ENCODE measurements at places on chromosomes 11 and 22. TPM values are rescaled to one million over a fixed set of nuclear protein-coding genes. Genes with fewer than 3 reads are reported as not detected.

The SLC1A2 gene
- polyA plus RNA-seq = 4.7 TPM

The NRGN gene
- polyA plus RNA-seq = 3.7 TPM

The PRG2 gene
- 0.57 TPM for polyA plus RNA-seq

The B4GALNT4 gene
- 25.9 TPM for polyA plus RNA-seq

- H3K4me1 ChIP-seq = peaks cover 10% of the 10 kb centered on the region
- peak overlapping the region; percentile 30 for H3K27ac ChIP-seq
- peak overlapping the region; percentile 96 for H3K4me3 ChIP-seq
- H3K27me3 ChIP-seq = no peaks in the 10 kb centered on the region
Measured at GRCh38 chr11:47980907-47981621, 705 bp downstream of the PTPRJ start.

- no peak for DNase-seq
- H3K27me3 ChIP-seq = no peaks in the 10 kb centered on the region
- H3K27ac ChIP-seq = no peak overlapping the region
- H3K36me3 ChIP-seq = no peaks in the 10 kb centered on the region
Measured at GRCh38 chr11:21948876-21949275, 244.0 kb upstream of the ANO5 start.

- no peaks in the 10 kb centered on the region for H3K36me3 ChIP-seq
- peak; percentile 41 for DNase-seq
- no peaks in the 10 kb centered on the region for H3K27me3 ChIP-seq
- peak overlapping the region; percentile 72 for H3K27ac ChIP-seq
- H3K4me3 ChIP-seq = peak overlapping the region; percentile 99
Measured at GRCh38 chr11:77821349-77821851, 456 bp downstream of the AAMDC start.

DNA sequence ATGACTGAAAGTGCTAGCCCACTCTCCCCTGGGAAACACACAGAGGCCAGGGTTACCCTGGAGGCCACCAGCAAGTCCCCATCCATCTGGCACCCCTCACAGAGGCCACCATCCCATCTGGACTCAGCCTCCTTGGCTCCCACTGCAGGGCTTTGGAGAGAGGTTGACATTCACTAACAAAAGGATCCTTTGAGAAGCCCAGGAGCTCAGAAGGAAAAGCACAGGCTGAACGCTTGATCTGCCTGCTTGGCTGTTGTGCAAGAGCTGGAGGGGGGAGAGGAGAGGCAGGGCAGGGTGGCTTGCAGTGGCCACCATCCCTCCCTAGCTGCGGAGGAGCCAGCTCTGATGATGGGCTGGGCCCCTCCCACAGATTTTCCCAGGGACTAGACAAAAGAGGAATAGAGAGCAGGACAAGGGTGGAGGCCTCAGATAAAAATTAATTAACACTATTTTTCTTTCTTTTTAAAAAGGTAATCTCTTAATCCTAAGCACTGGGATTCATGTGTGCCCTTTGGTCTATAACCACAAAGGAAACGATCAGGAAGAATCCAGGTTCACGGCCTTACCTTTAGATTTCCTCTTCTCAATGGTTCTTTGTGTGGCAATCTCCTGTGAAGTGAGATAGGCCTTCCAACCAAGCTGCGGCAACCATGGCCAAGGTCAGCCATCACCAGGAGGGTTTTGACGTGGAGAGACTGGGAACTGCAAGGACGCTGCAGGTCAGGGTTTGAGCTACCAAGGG, 154.7 kb downstream of the BARX2 start:
- H3K4me1 ChIP-seq = no peaks in the 10 kb centered on the region
- DNase-seq = no peak
- no peaks in the 10 kb centered on the region for H3K27me3 ChIP-seq

DNA sequence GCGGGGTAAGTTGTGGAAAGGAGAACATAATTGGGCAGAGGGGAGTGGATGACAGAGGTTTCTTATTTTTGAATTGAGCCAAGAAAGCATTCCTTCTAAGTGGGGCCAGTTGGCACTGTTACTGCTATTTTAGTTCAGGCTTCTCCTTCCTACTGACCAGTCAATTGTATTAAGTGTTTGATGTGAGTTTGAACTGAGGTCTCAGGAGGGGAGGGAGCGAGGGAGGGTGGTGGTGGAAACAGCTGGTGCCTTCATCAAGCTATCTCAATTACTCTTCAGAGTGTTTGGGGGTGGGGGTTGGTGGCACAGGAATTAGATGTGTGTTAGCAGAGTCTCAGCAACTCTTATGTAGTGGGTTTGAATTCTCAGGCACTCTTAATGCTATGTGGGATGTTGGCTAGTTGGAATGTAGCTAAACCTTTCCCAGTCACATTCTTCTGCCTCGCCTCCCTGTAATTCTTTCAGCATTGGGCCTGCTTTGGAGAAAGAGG, 14.5 kb downstream of the CTNND1 start:
- no peaks in the 10 kb centered on the region for H3K27me3 ChIP-seq
- DNase-seq = no peak
- no peak overlapping the region for H3K4me3 ChIP-seq
- no peak overlapping the region for H3K27ac ChIP-seq

DNA sequence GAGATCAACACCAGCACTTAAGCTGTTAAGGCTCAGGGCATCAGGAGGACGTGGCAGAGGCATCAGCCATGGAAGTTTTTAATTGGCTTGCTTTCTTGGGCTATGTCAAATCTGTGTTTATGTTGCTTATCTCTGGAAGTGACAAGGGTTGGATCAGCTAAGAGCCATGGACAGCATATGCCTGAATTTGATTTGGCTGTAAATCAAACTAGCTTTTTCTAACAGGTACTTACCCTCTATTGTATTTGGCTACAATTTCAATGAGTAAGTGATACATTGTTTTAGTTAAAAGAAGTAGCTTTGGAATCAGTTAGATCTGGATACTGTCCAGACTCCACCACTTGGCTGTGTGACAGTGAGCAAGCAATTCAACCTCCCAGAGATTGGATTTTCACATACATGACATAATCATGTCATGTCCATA, 936.6 kb downstream of the OPCML start:
- no peaks in the 10 kb centered on the region for H3K4me1 ChIP-seq
- H3K27ac ChIP-seq = no peak overlapping the region
- DNase-seq = no peak

- no peaks in the 10 kb centered on the region for H3K27me3 ChIP-seq
- no peak overlapping the region for H3K27ac ChIP-seq
- no peak for DNase-seq
- no peaks in the 10 kb centered on the region for H3K4me1 ChIP-seq
Measured at GRCh38 chr11:43010042-43010441, 301.8 kb upstream of the API5 start.

DNA sequence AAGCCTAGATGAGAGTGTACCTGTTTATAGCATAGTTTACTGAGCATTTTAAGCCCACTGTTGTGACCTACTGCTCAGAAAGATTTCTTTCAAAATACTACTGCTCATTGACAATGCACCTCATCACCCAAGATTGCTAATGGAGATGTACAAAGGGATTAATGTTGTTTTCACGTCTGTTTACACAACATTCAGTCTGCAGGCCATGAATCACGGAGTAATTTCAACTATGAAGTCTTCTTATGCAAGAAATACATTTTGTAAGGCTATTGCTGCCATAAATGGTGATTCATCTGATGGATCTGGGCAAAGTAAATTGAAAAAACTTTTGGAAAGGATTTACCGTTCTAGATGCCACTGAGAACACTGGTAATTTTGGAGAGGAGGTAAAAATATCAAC, 112.9 kb downstream of the KIF18A start:
- no peaks in the 10 kb centered on the region for H3K4me1 ChIP-seq
- no peaks in the 10 kb centered on the region for H3K36me3 ChIP-seq
- H3K4me3 ChIP-seq = no peak overlapping the region
- no peak for DNase-seq

DNA sequence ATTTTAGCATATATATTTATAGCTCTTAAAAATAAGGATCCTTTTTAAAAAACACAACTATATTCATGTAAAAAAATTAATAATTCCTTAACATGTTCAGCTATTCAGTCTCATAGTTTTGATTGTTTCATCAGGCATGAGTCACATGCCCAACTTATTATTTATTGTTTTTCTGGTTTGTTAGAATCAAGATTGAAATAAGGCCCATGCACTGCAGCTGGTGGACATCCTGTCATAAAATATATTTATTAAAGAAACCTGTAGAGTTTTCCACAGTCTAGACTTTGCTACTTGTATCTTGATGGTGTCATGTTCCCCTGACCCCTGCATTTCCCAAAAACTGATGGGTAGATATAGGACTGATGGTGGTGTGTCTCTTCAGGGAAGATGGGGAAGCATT, 77.4 kb downstream of the PARVA start:
- H3K36me3 ChIP-seq = no peaks in the 10 kb centered on the region
- H3K27me3 ChIP-seq = no peaks in the 10 kb centered on the region
- H3K4me1 ChIP-seq = no peaks in the 10 kb centered on the region
- H3K4me3 ChIP-seq = no peak overlapping the region
- no peak overlapping the region for H3K27ac ChIP-seq
- no peak for DNase-seq

- peaks cover 14% of the 10 kb centered on the region for H3K36me3 ChIP-seq
- H3K27me3 ChIP-seq = no peaks in the 10 kb centered on the region
- H3K27ac ChIP-seq = no peak overlapping the region
- no peak for DNase-seq
- peak overlapping the region; percentile 75 for H3K4me3 ChIP-seq
Measured at GRCh38 chr22:50523806-50524675, 1.4 kb downstream of the SCO2 start.

DNA sequence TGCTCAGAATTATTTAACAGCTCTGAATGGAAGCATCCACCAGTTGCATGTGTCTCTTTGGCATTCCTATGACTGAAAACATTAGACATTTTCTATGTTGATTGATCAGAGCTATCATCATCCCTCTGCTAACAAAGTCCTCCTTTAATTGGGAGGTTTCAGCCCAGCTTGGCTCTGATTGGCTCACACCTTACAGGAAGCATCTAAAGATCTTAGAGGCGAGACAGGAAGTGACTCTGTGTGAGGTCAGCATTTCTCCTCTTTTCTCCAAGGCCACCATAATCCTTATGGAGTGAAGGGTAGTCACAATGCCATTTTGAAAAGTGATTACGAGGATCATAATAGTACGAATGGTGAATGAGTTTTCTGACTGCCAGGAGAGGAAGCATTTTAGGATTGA, 260.8 kb downstream of the MIAT start:
- no peak overlapping the region for H3K27ac ChIP-seq
- H3K36me3 ChIP-seq = no peaks in the 10 kb centered on the region
- H3K27me3 ChIP-seq = no peaks in the 10 kb centered on the region
- DNase-seq = no peak
- H3K4me1 ChIP-seq = no peaks in the 10 kb centered on the region

GRCh38 chr11:15171956-15172355, 57.2 kb downstream of the INSC start:
- H3K4me3 ChIP-seq = no peak overlapping the region
- H3K27me3 ChIP-seq = no peaks in the 10 kb centered on the region

- H3K27ac ChIP-seq = no peak overlapping the region
- no peak for DNase-seq
- no peaks in the 10 kb centered on the region for H3K36me3 ChIP-seq
- no peaks in the 10 kb centered on the region for H3K4me1 ChIP-seq
- H3K27me3 ChIP-seq = no peaks in the 10 kb centered on the region
Measured at GRCh38 chr22:44129619-44129976, 51.1 kb upstream of the PARVG start.

GRCh38 chr11:28728666-28729065, 620.5 kb downstream of the METTL15 start:
- H3K27me3 ChIP-seq = no peaks in the 10 kb centered on the region
- no peak overlapping the region for H3K27ac ChIP-seq

GRCh38 chr11:7907121-7907520, 23.9 kb downstream of the OR10A6 start:
- H3K36me3 ChIP-seq = no peaks in the 10 kb centered on the region
- no peaks in the 10 kb centered on the region for H3K4me1 ChIP-seq
- no peak for DNase-seq
- H3K4me3 ChIP-seq = no peak overlapping the region
- no peak overlapping the region for H3K27ac ChIP-seq
- H3K27me3 ChIP-seq = no peaks in the 10 kb centered on the region

DNA sequence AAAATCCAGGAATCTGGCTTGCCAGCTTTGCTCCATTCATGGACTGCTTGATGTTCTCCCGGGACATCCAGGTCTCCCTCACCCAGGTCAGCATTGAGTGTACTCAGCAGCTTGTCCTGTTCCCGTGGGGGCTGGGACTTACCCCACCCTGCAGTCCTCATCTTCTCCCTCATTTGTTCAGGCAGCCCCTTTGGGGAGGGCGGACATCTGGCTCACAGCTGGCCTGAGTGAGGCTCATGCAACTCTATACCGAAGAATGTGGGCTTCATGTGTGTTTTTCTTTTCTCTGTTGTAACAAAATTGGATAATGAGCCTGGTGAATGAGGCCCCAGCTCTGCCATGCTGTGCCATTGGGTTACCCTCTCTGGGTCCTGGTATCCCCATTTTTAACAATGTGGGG, 227.7 kb upstream of the TENM4 start:
- DNase-seq = no peak
- no peak overlapping the region for H3K4me3 ChIP-seq
- no peak overlapping the region for H3K27ac ChIP-seq
- no peaks in the 10 kb centered on the region for H3K27me3 ChIP-seq

DNA sequence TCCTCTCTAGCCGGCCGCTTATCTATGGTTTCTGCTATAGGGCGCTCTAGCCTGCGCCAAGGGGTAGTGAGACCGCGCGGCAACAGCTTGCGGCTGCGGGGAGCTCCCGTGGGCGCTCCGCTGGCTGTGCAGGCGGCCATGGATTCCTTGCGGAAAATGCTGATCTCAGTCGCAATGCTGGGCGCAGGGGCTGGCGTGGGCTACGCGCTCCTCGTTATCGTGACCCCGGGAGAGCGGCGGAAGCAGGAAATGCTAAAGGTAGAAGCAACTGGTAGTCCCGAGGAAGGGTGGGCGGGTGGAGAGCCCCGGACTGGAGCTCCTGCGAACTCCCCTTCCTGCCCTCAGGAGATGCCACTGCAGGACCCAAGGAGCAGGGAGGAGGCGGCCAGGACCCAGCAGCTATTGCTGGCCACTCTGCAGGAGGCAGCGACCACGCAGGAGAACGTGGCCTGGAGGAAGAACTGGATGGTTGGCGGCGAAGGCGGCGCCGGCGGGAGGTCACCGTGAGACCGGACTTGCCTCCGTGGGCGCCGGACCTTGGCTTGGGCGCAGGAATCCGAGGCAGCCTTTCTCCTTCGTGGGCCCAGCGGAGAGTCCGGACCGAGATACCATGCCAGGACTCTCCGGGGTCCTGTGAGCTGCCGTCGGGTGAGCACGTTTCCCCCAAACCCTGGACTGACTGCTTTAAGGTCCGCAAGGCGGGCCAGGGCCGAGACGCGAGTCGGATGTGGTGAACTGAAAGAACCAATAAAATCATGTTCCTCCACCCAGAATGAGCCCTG, at the start of the genes LBHD1 and UQCC3:
LBHD1 (minus strand) TSS at position 660 of the 782 bp plus-strand sequence. CDS start 2,236 bp downstream, outside the sequence.
UQCC3 (plus strand) TSS at position 66 of the 782 bp plus-strand sequence; CDS start at position 139, 73 bp downstream.
- H3K27ac ChIP-seq = peak within 1 kb of the TSS; percentile 91
- DNase-seq = peak; percentile 73
- H3K27me3 ChIP-seq = no peaks in the 10 kb centered on the region
- H3K4me3 ChIP-seq = peak within 1 kb of the TSS; percentile 72
- no peaks in the 10 kb centered on the region for H3K36me3 ChIP-seq
- H3K4me1 ChIP-seq = peaks cover 30% of the 10 kb centered on the region
